ENCODE measurements at places on chromosomes 1 and 21.

DNA sequence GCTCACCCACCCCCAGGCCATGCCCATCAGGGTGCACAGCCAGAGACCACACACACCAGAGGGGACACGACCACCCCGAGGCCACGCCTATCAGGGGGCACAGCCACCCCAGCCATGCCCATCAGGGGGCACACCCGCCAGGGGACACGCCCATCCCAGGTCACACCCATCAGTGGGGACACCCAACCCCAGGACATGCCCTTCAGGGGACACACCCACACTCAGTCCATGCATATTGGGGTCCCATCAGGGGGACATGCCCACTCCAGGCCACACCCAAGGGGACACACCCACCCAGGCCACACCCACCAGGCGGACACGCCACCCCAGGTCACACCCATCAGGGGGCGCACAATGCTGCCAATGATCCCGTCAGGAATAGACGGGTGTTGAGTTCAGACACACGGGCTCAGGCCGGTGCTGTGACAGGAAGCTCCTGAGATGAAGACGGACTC is 20.7 kb downstream of the MCM3AP start:
- no peak for DNase-seq

- no peak for DNase-seq
These were observed 28.5 kb downstream of the CAMK1G start for GRCh38 chr1:209611771-209612570.

DNA sequence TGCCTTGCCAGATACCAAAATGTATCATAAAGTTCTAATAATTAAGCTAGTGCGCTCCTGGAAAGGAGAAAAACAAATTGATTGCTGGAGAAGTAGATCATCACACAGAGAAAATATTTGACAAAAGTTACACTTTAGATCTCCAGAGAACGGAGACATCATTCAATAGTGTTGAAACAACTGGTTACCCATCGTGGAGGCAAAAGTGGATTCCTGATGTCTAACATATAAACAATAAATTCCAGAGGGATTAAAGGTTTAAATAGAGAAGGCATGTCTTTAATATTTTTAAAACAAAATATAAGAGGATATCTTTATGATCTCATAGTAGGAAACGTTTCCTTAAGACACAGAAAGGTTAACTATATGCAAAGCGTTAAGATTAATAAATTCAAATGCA is 41.0 kb downstream of the NRIP1 start:
- DNase-seq: no peak

DNA sequence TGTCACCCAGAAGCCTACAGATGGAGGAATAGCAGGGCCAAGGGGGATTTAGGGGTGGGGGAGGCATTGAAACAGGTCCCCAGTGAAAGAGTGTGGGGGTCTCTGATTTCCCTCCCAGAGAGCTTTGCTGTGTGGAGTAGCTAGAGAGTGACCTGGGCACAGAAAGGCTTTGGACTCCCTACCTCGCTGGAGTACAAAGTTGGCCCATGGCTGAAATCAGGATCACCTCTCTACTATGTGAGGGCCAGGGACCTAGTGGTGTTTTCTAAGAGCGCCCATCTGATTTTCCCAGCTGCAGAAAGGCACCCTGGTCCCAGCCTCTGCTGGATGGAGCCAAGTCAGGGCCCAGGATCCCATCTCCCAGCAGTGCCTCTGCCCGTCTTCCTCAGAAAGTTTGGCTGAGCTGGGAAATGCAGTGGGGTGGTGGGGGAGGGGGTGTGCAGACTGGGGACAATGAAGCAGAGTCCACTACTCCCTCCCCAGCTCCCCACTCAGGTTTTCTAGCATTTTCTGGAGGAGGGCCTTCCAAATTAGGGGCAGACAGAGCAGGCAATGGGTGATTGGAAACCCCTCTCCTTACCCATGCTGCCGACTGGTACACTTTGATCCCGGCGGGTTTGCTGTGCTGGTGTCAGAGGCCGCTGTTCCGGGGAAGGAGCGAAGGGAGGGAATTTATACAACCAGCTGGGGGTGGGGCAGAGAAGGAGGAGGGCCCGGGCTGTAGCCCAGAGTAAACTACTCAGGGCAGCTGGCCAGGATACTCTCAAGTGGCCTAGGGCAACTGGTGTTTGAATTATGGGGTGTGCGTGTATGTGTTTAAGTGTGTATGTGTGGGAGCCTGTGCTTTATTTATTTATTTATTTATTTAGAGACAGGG is at the start of gene SELENBP1:
Gene SELENBP1, minus strand, starts transcription at position 648 of the 877 bp plus-strand sequence. Its CDS starts 64 bp downstream, at position 584.
- DNase-seq: no peak

DNA sequence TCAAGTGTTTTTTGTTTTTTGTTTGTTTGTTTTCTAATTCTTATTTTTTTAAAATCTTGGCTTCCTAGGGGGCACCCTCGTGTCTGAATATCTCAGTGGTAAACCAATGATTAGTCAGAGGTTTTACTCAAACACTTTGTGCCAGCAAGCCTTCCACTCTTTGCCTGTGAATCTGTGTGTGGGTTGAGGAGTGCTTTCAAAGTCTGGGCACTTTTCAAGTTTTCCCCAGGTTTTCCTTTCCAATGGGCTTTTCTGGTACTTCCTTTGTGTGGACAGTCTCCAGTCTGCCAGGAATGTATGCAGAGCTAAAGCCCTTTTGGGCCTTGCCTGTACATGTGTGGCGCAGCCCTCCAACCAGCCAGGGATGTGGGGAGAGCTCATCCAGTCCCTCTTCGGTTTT is 9.7 kb upstream of the PPIE start:
- DNase-seq: no peak

- peak; percentile 63 for DNase-seq
These were observed 1.3 kb downstream of the DENND4B start for GRCh38 chr1:153945131-153945794.

DNA sequence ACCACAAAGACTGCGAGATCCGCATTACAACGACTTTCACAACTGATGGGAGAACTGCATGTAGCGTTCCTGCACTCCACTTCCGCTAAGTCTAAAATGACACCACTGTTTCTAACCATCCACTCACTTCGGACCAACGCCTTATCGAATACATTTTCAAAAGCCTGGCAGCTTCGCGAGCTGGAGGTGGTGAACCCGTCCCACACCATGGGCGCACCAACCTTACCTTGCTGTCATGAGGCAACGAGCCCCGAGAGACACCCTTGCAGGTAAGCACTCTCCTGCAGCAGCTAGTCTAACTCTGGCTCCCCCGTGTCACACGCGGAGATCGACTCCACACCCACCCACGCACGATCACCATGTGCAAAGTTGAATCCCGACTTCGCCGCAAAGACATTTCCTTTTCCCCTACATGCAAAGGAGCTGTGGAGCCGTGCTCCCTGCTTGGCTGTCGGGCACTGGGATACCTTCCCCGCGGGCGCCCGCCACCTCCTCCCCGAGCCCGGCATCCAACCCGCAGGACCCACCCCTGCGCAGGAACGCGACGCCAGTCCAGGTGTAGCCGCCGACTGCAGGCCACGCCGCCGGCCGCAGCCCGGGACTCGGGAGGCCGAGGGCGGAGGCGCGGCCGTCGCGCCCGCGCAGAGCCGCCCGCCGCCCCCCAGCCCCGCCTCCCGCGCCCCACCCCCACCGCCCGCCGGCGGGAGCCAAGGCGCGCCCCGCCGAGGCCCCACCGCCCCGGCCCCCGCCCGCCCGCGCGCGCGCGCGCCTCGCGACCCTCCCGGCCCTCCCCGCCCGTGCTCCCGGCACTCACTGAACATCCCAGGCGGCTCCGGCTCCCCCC is 629 bp downstream of the TAF5L start:
- DNase-seq: no peak

- DNase-seq: no peak
These were observed 2.4 kb upstream of the WNT3A start for GRCh38 chr1:228004331-228004855.

- no peak for DNase-seq
These were observed 301.1 kb downstream of the MATN1 start for GRCh38 chr1:30422251-30422650.

DNA sequence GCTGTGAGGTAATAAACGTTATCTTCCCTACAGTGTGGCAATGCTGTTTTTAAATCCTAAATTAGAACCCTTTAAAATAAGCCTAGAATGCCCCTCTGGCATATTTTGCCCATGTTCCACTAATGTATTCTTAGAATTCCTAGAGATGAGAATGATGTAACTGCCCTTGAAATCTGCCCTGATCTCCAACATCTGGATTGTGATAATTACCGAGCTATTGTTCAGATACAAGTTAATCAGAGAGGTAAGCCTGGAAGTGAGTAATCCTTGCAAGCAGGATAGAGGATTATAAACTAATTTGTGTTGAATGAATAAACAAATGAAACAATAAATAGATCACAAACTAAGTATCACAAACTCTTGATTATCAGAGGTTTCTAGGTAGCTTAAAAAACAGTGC is 107.8 kb upstream of the DMRTA2 start:
- DNase-seq: no peak

GRCh38 chr1:3785045-3785444 is 11.3 kb downstream of the LRRC47 start:
- no peak for DNase-seq

DNA sequence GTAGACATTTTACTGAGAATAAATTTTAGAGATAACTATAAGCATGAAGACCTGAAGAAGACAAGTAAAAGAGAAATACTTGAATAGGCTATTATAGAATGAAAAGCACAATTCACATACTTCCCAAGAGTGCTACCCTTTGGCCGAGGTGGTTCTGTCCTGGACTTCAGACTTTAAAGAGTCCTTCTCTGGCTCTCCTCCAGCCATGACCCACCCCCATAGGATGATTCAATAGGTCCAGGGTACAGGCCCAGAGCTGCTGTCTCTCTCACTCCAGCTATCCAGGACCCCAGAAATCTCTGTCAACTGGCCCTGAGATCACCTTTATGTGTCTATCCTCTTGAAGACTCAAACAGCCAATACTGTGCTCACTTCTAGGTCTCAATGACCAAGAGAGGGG is 1.3 kb upstream of the SMCP start:
- DNase-seq: no peak

GRCh38 chr1:74763807-74764206 is 30.9 kb downstream of the TYW3 start:
- no peak for DNase-seq

DNA sequence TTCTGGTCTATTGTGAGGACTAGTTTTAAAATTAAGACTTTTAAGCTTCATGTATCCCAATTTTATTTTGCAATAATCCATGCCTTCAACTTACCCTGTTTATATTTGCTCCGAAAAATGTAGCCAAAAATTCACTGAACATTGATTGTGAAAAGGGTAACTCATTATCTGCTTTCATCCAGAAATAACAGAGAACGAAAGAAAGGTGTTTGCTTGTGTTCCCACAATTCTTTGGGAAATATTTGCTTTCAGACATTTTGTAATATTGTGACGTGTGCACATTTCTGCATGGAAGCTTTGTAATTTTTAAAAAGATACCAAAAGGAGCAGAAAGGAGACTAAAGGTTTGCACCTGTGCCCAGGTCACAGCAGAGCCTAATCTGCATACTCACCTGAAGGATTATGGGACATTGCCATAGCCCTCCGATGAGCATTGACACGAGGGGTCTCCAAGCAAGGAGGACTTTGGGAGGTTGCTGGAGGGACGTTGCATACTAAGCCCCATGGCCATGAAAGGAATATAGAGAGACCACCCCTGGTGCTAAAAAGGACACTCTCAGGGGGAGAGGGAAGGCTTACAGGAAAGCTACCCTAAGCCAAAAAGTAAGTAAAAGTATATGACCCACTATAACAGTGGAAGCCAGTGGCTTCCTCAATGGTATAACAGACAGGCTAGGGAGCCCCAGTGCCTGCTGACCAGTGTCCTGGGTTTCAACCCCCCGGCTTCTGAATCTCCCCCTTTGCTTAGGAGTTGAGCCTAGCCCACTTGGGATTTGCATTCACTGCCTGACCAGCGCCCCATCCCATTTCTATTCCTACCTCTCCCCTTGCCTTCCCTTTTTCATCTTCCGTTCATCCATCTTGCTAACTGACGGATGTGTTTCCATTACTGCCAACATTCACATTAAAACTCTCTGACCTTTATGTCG is 148.6 kb upstream of the ZC3H12A start:
- no peak for DNase-seq

DNA sequence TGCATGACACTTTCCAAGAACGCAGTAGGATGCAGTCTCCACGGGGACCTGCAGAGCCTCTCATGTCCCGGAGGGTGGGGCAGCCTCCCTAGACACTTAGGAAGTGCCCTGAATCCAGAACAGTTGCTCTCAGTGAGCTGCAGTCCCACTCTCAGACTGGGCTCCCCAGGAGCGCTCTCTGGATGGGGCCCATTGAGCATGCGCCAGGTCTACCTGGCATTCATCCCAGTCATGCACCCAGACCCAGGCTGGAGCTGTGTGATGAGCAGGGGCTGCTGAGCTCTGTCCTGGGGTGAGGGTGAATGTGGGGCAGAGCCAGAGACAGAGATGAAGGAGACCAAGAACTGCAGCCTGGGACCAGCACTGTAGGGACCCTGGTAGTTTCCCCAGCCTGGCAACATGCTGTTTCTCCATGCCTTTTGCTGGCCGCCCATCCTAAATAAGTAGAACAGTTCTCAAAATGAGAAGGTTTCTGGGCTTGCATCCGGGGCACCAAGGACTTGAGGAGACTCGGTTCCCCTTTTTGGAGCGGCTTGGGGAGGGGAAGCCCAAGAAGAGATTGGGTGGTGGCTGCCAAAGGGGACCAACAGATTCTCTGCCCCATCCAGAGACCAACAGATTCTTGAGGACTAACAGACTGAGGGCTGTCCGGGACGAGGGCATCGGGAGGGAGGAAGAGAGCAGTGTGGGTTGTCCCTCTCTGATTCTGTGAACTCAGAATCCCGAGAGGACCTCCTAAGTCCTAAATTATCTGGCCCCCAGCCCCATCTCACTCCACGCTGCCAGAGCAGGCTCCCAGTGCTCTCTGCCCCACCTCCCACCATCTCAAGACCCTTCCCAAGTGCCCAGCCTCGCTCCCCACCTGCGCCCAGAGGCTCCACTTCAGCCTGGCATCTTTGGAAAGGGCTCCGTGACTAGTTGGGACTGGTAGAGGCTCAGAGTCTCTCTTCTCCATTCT is 1.0 kb upstream of the PGLYRP4 start:
- DNase-seq: no peak

DNA sequence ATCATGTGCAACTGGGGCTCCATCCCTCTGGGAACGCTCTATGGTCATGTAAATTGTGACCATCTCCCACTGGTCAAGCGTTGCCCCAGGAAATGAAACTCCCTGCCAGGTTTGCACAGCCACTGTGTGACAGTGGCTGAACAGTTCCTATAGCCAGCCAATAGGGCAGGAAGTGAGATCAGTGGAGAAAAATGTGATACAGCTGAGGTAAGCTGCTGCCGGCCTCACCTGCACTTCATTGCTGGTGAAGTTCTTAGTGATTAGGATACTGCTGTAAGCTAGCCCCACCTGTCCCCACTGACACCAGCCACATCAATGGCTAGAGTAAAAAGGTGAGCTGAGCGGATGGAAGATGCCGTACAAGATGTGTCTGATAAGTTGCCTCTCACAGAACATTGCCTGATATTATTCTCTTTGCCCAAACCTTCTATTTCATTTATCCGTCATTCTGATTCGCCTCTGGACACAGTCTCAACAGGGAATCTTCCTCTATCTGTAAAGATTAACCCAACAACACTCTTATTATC is 38.4 kb upstream of the CDC42BPA start:
- no peak for DNase-seq

- no peak for DNase-seq
These were observed 7.0 kb downstream of the DDOST start for GRCh38 chr1:20654104-20654690.
